ENCODE measurements at places on chromosomes 2 and 18. TPM values are rescaled to one million over a fixed set of nuclear protein-coding genes. Genes with fewer than 3 reads are reported as not detected.

GRCh38 chr2:238003234-238004031 lies 36.6 kb downstream of the UBE2F start:
- ATAC-seq, result peak; percentile 77

DNA sequence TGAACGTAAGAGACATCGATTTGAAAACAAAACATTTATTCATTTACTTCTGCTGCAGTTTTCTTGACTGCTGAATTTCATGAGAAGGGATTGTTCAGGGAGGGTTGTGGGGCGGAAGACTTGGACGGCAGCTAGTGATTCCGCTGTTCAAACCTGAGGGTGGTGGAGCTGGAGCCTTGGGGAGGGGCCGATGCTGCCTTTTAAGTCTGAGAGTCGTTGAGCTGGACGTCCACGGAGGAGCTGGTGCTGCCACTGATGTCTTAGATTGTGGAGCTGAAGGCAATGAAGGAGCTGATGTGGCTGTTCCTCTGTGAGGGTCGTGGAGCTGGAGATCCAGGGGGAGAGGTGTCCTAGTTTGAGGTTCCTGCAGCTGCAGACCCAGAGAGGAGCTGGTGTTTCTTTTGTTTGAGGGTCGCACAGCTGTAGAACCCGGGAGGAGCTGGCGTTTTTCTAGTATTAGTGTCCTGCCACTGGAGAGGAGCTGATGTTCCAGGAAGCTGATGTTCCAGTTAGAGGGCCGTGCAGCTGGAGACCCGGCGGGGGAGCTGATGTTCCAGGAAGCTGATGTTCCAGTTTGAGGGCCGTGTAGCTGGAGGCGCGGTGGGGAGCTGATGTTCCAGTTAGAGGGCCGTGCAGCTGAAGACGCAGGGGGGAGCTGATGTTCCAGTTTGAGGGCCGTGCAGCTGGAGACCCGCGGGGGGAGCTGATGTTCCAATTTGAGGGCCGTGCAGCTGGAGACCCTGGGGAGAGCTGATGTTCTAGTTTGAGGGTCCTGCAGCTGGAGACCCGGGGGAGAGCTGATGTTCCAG lies 150.9 kb downstream of the RTP5 start:
- ATAC-seq, result no peak

GRCh38 chr2:183038341-183039300 lies at the start of gene NCKAP1:
NCKAP1 (minus strand) TSS chr2:183038457; CDS start chr2:183038099, 358 bp downstream.
- ATAC-seq, result peak; percentile 89

GRCh38 chr2:114651933-114652332 lies 209.5 kb downstream of the DPP10 start:
- no peak for ATAC-seq

DNA sequence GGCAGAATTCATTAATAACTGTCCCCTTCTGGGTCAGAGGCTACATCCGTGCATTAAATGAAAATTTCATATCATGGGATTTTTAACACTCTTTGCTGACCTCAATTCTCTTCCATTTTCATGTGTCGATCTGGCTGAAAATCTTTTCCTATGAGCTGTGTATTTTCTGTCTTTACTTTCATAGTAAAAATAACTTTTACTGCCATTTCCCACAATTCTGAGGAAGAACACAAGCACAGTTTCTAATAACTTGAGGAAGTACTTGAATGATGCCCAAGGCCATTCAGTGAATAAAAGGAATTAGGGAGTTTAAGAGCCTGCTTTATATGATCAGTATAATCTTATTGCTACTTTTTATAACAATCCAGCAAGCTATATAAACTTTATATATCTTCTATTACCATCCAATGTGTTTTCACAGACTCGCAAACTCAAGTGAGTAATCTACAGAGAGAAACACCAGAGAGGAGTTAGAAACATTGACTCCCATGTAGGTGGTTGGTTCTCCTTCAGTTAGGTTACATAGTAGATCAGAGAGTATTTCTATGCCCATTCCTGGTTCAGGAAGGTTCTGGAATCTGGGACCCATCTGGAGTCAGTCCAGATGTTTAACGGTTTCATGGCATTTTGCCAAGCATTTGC lies 340.0 kb downstream of the FBXO15 start:
- no peak for ATAC-seq

DNA sequence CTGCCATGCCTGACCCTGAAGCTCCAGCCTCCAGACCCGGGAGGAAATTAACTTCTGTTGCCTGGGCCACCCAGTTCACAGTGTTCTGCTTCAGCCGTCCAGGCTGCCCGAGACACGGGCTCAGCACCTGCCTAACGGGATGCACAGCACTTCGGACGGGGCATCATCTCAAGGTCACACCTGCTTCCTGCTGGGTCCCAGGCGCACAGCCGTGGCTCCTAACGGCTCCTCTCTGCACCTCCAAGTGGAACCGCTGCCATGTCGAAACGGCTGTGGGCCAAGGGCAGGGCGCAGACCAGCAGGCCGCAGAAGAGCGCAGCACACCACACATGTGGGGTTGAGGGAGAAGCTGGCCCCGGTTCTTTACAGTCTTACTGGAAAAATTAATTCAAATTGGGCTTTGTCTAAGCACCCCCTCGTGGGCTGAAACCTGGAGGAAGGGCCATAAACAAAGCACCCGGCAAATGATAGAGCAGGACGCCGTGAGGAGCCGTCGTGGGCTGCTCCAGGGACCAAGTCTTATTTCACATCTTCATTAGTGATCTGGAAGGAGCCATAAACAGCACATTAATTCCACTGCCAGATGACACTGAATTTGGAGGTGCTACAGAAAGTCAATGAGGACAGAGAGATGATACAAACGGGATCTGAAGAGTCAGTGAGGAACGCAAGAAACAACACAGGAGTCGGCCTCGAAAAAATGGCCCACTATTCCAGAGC lies 59.6 kb downstream of the EIPR1 start:
- ATAC-seq, result no peak

DNA sequence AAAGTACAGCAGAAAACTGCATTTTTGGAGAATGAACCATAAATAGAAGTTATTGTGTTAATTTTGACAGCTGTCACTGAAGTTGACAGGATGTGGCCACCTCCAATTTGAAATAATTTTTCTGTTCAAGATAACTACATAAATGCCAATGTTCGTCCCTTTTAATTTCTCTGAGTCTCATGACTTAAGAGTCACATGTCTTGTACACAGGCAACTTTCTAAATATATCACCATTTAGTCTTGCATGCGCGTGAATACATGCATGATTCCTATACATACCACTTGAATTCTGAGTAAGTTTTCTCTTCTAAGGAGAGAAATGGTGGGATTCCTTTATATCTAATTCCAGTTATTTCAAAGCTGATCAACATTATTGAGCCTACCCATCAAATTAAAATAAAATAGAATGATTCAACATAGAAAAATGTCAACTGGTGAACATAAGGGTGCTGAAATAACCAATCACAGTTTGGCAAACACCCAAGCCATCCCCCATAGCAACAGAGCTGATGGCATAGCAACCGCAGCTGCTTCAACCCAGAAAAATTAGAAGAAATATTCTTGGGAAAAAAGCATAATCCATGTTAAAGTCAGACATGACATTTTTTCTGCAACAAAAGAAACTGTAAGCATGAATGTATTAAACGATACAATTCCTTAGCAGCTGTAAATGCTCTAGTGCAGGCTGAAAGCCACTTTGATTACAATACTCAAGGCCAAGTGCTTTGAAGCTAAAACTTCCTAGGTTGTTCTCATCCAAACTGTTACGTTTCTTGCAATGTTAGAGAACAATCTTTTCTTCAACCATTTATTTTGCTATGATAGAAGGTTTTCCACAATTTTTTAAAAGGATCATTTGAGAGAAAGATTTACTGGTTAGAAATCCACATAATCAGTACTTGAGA lies 282.7 kb downstream of the DLGAP1 start:
- ATAC-seq, result no peak

Gene ABCB11
- total RNA-seq, result not detected

Gene DNPEP
- total RNA-seq, result 99.6 TPM

Gene SERPINB11
- total RNA-seq, result not detected

Gene GNLY
- total RNA-seq, result 32.4 TPM

Gene SPC25
- 32.8 TPM for total RNA-seq

Gene TMEFF2
- not detected for total RNA-seq
